ENCODE measurements at places on chromosomes 1 and 21. TPM values are rescaled to one million over a fixed set of nuclear protein-coding genes. Genes with fewer than 3 reads are reported as not detected.

- DNase-seq: no peak
These were observed 8.1 kb downstream of the RGS8 start for GRCh38 chr1:182676274-182676673.

DNA sequence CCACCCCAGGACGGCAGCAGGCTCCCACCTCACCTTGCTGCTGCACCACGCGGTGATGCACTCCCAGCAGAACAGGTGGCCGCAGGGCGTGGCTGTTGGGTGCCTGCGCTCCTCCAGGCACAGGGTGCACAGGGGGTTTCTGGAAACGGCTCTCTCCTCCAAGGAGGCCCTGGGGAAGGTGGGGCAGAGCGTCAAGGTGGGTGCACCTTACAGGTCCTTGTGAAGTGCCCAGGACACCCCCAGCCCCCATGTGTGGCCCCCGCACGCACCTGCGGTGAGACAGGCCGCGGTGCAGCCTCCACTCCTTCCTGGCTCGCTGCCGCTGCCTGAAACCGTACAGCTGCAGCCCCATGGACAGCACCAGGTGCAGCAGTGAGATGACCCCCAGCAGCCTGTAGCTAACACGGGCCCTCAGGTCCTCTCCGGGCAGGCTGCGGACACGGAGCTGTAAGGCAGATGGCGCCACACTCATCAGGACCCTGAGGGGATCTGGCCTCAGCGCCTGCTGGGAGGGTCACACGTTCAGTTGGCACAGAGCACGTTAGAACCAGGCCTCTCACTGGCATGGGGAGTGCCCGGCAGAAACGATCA lies 5.8 kb downstream of the PEX10 start:
- DNase-seq: no peak

The RGS4 gene
- 0.33 TPM for total RNA-seq

GRCh38 chr1:19744335-19744743 lies 55.4 kb downstream of the TMCO4 start:
- no peak for DNase-seq

The HSPA6 gene
- total RNA-seq: 0.66 TPM

The ACTN2 gene
- total RNA-seq: 3.1 TPM

DNA sequence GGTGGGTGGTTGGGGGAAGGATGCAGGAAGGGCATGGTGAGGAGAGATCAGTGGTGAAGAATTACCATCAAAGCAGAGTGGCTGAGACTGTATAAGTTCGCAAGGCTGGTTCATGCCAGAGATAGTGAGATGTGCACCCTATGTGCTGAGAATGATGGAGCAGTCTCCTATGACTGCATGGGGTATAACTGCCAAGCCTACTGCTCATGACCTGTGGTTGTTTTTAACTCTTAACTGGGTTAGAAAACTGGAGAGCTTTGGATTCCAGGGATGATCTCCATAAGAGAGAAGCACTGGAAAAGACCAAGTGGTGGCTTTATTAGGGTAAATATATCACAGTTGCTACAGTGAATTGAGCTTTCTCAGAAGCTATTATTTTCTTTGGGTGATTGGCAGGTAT lies 16.2 kb downstream of the WNT2B start:
- no peak for DNase-seq

The NOS1AP gene
- 3.1 TPM for total RNA-seq
